ENCODE measurements at places on chromosomes 6 and 20. TPM values are rescaled to one million over a fixed set of nuclear protein-coding genes. Genes with fewer than 3 reads are reported as not detected.

DNA sequence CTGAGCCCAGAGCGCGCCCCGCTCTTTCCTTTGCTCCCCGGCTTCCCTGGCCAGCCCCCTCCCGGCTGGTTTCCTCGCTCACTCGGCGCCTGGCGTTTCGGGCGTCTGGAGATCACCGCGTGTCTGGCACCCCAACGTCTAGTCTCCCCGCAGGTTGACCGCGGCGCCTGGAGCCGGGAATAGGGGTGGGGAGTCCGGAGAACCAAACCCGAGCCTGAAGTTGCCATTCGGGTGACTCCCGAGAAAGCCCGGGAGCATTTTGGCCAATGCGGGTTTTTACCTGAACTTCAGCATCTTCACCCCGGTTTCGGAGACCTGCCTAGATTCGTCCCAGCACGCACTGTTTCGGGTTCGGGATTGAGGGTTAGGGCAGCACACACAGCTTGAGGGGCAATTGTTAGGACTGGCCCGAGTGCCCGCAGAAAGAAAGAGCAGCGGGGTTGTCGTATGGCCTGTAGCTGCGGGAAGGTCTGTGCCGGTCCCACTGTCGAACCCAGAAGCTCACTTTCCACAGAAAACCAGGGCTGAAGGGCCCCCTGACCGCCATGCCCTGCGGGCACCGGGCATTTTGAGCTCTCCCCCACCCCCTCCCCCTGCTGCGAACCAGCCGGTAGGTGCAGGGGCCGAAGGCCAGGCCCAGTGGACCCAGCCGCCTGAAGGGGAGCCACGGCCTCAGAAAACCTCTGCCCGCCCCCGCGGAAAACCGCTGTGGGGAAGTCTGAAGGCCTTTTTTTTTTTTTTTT is 2.1 kb downstream of the FOXP4 start:
- no peak for DNase-seq

GRCh38 chr6:129264480-129265045 is 381.6 kb downstream of the LAMA2 start:
- DNase-seq: no peak

DNA sequence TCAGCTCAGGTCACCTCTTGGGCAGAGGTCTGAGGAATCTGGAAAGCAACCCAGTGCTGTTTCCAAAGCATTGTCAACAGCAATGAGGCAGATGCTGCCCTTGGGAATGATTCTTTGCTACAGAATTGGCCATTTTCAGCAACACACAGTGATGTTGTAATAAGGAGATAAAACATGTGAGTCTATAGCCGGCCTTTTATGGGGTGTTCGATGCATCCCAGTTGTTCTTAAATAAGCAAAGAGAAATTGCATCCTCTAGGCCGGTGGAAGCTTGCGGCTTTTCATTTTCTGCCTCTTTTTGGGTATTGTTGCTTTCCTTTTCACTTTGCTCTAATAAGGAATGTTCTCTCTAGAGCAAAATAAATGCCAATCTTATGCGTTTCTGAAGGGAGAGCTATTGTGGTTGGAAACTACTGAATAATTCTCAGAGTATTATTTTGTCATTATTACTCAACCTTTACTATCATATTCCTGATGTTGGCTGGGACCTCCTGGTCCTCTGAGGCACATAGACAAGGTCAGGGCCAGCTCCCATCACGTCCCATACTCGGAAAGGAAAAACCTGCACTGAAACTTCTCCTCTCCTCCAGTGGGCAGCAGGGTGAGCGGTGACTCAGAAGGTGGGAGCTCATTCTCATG is 214.2 kb downstream of the CDH26 start:
- no peak for DNase-seq

- peak; percentile 77 for DNase-seq
These were observed 70.7 kb upstream of the PRSS16 start for GRCh38 chr6:27176523-27177484.

DNA sequence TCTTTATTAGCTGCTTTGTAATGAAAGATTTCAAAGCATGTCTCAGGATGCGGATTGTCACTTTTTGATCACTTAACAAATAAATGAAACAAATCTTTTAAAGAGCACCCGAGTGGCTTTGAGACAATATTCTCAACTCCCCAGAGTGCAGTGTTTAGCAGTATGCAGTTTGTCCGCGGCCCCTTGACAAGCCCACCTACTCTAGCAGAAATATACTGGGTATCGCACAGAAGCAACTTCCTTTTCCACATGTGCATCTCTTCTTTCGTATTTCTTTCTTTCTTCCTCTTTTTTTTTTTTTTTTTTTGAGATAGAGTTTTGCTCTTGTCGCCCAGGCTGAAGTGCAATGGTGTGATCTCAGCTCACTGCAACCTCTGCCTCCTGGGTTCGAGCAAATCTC is 84.5 kb upstream of the FAM184A start:
- no peak for DNase-seq

GRCh38 chr20:62802026-62802712 is 2.5 kb upstream of the OGFR start:
- no peak for DNase-seq

- no peak for DNase-seq
These were observed 69.3 kb upstream of the ZNFX1 start for GRCh38 chr20:49347156-49347555.

DNA sequence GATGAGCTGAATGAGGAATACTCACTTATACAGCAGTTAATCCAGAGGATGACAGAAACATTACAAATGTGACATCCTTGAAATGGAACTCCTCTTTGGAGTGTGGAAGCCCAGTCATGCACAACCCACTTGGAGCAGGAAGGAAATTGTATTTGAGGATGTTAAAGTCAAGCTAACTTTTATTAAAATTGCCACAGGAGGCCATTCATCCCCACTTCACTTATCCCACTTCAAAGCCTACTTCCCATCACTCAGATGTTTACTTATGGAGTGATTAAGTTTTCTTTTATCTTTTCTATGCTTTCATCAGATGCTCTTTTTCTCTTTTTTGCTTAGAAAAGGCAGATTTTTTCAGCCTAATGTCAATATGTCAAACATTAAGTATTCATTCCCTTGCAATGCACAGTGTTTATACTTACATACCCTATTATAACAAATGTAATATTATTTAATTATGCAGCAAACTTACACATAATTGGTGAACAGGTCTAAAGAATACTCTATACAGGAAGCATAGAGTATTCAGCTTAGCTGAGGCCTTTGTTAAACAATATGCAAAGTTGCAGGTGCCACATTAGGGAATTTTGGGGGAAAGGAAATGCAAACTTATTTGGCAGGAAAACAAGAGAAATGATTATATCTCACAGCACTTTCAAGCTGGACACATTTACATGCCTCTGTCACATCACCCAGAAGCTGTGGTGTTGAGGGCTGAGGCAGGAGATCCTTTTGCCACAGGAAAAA is 148.9 kb downstream of the KHDC1L start:
- no peak for DNase-seq

- DNase-seq: no peak
These were observed 107.3 kb downstream of the TFAP2C start for GRCh38 chr20:56736285-56736857.

GRCh38 chr20:25439328-25439727 is 31.9 kb downstream of the GINS1 start:
- no peak for DNase-seq

DNA sequence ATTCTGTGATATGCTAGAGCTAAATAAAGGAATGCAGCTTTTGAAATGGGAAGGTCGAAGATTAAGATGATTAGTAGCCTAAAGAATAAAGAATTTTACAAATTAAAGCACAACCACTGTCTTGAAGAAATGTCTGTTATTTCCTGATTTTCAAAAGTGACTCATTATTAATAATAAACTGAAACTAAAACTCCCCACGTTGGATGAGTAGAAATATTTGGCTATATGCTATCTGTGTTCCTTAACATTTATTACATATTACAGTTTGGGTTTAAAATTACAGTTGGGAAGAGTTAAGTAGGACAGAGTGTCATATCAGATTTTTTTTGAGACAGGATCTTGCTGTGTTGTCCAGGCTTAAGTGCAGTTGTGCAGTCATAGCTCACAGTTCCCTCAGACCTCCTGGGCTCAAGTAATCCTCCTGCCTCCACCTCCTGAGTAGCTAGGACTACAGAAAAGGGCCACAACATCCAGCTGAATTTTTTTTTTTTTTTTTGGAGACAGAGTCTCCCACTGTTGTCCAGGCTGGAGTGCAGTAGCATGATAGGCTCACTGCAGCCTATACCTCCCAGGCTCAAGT is 47.1 kb downstream of the AKIRIN2 start:
- no peak for DNase-seq

GRCh38 chr6:78605909-78606446 is 261.4 kb upstream of the IRAK1BP1 start:
- DNase-seq: no peak

DNA sequence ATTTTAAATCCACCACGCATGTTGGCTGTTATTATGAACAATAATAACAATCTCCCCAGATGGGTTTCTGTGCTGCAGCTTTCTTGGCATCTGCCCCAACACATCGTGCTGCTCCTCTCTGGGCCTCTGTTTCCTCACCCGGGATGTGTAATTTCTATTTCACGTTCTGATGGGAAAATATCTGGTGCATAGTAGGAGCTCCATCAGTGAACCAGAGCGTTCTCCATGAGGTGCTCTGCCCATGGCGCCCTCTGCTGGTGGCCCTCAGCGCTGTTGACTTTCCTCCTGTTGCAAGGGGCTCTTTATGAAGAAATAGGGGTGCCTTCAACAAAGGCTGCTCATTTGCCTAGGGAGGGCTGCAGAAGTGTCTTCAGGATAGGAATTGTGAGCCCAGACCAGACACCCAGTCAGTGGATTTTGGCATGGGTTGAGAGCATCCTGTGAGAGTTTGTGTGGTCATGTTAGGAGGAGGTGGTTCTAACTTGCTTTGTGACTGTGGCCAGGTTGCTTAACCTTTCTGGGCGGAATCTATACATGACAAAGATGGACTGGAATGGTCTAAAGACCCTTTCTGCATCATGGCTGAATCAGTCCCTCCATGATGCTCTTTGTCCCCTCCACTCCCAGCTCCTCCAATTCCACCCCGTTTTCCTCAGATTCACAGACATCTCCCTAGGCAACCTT is 8.1 kb downstream of the SCRT2 start:
- DNase-seq: peak; percentile 71

DNA sequence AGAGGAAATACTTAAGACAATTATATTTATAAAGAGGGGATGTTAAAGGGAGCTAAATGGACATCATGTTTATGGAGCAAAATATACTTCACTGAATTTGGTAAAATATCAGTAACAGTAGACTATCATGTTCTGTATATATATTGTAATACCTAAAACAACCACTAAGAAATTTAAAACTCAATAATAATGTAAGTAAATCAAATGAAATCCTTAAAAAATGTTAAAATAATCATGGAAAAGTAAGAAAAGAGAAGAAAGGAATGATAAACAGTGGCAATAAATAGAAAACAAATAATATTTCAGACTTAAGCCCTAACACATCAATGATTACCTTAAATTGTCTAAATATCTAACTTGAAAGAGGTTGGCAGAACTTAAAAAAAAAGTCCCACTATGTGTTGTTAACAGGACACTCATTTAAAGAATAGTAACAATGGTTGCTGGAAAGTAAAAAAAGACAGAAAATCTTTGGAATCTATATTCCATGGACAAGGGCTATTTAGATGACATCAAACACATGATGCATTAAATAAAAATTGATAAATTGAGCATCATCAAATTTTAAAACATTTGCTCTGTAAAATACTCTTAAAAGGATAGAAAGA is 842.2 kb upstream of the MAP3K7 start:
- no peak for DNase-seq

- DNase-seq: no peak
These were observed 66.5 kb downstream of the STK4 start for GRCh38 chr20:45032781-45033180.

DNA sequence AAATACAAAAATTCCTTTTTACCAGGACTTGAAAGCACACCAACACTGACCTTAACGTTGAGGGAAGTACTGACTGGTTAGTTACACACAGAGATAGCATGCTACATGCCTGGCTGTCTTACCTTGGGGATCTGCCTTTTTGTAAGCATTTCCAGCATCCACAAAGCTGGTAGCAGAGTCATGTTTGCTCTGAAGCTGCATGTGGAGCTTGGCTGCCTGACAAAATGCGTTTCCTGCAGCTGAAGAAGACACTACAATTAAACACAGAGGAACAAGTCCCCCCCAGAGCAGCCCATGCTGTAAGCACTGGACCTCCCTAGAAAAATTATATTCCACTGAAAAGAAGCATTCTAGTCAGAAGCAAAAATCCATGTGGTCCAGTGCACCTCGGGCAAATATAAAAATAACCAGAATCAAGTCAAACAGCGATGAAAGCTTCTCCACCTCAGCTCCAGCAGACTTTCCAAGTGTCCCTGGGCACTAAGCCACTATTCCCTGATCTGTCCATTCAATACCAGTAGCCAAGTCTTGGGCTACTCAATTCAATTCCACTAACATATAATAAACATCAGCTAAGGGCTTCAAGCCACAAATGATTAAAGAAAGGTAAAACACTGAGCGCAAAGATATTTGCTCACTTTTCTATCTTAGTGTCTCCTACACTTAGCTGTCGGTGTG is 24.2 kb downstream of the NAPB start:
- DNase-seq: no peak

DNA sequence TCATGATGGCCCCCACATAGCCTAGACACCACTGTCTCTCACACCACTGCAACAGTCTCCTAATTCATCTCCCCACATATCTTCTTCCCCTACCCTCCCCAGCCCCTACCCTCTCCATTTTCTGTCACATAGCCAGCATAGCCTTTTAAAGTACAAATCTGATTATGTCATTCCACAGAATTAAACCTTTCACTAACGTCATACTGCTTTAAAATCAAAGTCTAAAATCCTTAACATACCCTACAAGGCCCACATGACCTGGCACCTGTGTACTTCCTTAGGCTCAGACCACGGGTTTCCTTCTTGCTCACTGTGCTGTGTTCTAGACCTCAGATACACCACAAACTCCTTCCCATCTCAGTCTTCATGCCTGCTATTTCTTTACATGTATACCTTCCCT is 5.9 kb downstream of the OSTM1 start:
- DNase-seq: peak; percentile 17

DNA sequence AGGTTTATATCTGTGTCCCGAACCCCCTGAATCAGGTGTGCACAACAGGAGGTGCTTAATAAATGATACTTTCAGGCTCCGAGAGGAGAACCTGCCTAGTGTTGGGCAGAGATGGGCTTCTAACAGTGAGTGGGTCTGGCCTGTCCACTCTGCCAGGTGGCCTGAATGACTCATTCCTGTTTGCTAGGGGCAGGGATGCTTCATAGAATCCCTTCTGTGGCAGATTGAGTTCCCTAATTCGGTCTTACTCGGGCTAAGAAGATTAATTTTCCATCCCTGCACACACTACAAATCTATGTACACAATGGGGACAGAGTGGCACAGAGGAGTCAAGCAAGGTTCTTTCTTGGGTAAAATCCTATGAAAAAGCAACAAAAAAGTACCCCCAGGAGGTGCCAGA is 19.8 kb downstream of the SDC4 start:
- no peak for DNase-seq

GRCh38 chr20:45867819-45868176 is 10.4 kb downstream of the ZSWIM3 start:
- no peak for DNase-seq

- DNase-seq: no peak
These were observed 3.8 kb downstream of the APCDD1L start for GRCh38 chr20:58511364-58511763.

GRCh38 chr6:36280983-36281382 is 11.1 kb downstream of the PNPLA1 start:
- no peak for DNase-seq

Gene LPA
- not detected for total RNA-seq

Gene DDR1
- total RNA-seq: 20.7 TPM

Gene LY6G6D
- total RNA-seq: not detected

Gene MCCD1
- not detected for total RNA-seq

Gene PIM1
- total RNA-seq: 280 TPM

Gene AURKA
- 130 TPM for total RNA-seq

Gene ULBP1
- 0.77 TPM for total RNA-seq

Gene PKIB
- total RNA-seq: 1.0 TPM

Gene SUPT3H
- total RNA-seq: 20.1 TPM

Gene AIF1
- total RNA-seq: 43.9 TPM

Data from activated naive CD4-positive, alpha-beta T cell treated with anti-CD3 and anti-CD28 coated beads, Interleukin-2, amount 50 U/mL, for 72 hours (primary cell).